ENCODE measurements at places on chromosomes 1 and 21. TPM values are rescaled to one million over a fixed set of nuclear protein-coding genes. Genes with fewer than 3 reads are reported as not detected.

GRCh38 chr1:246506367-246506673, 759 bp downstream of the SMYD3 start:
- DNase-seq = no peak

DNA sequence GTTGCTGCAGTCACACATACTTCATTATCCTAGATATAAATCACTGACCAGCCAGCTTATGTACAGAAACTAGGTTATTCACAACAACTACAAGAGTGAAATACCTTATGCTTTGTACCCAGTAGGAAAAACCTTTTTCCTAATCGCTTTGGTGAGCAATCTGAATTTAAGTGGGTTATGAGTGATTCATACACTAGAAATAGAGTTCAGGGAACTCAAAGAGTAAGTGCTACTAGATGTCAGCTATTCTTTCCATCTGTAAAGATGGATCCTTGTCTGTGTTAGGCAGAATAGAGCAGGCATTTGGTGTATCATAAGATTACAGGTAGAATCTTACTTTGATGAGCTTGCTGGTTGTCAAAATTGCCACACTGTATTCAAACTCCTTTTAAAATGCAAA, 101.9 kb downstream of the ZNF644 start:
- DNase-seq = no peak

GRCh38 chr1:116308276-116308675, 64.8 kb upstream of the ATP1A1 start:
- DNase-seq = no peak

- DNase-seq = no peak
These were observed 33.1 kb upstream of the COG2 start for GRCh38 chr1:230609208-230609607.

DNA sequence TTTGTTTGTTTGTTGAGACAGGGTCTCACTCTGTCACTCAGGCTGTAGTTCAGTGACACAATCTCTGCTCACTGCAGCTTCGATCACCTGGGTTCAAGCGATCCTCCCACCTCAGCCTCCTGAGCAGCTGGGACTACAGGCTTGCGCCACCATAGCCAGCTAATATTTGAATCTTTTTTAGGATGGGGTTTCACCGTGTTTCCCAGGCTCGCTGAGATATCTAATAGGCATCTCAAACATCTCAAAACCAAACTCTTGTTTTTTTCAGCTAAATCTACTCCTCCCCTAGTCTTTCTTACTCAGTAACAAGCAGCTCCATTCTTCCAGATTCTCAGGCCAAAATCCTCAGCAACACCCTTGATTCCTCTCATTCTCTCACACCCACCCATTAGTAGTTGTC, 22.0 kb upstream of the SRRM1 start:
- DNase-seq = no peak

- no peak for DNase-seq
These were observed 550.1 kb upstream of the B3GALT2 start for GRCh38 chr1:193736507-193736906.

DNA sequence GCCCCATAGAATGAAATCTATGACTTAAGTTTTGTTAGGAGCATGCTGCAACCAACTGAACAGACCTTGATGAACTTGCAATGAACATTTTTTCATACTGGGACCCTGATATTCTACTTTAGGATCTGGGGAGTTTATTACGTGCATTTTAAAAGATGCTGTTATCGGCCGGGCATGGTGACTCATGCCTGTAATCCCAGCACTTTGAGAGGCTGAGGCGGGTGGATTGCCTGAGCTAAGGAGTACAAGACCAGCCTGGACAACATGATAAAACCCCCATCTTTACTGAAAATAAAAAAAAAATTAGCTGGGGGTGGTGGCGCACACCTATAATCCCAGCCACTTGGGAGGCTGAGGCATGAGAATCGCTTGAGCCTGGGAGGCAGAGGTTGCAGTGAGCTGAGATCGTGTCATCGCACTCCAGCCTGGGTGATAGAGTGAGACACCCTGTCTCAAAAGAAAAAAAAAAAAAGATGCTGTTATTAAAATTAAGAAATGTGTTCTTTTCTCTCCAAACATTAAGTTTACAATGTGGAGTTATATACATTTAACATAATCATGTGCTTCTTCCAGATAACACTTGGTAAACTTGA, 7.1 kb downstream of the MPZL1 start:
- no peak for DNase-seq

LAMC2 gene
- 0.91 TPM for total RNA-seq

DNA sequence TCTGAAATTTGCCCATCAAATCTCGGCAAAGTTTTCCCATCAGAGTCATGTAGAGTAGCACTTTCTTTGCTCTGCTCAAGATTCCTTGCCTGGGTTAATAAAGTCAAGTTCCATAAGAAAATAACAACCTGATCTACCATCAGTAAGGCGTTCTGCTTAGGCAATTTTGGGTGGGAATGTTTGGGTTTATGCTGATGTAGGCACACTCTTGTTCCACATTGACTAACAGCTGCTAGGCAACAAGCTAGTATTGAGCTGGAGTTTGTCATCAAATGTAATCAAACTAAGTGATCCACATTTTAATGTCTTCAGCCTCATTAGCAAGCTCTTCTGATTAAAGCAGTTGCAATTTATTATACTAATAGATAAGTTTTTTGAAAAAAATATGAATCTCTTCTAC, 12.1 kb upstream of the HMCN1 start:
- no peak for DNase-seq

HSD3B2 gene
- total RNA-seq = not detected

DNA sequence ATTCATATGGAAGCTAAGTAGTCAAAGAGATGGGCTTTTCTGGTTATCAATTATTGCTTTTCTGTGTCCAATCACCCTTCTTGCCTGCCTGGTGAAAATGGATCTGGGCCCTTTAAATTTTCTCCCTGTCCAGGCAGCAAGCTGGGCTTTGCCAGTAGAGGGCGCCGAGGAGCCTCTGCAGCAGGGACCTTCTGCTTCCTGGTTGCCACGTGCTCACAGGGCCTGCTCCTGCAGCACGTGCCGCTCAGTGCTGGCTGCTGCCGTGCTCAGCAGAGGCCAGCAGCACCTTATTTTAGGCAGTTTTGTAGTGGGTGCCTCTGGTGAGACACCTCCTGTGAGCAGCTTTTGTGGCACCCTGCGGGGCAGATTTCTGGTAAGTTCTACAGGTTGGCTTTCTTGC, 4.0 kb downstream of the ACTL8 start:
- DNase-seq = peak; percentile 37

OR6N1 gene
- not detected for total RNA-seq
